ENCODE measurements at places on chromosomes 12 and 14.

- no peak for DNase-seq
Observed at GRCh38 chr14:33678005-33678404, 272.9 kb downstream of the EGLN3 start.

DNA sequence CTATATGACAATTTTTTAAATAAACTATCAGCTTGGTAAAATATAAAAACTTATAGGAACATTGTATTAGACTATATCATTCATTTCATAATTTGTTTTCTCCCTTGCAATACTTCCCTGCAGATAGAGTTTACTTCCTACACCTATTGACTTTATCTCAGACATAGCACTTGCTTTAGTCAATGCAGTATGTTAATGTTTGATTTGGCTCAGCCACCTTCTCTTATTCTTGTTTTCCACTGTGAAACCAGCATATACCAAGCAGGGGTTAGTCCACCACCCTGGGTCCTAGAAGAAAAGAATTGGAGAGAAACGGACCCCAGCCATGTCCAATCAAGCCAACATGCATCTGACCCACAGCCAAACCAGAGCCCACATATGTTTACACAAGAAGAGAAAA, 10.4 kb upstream of the SOX5 start:
- DNase-seq = no peak

DNA sequence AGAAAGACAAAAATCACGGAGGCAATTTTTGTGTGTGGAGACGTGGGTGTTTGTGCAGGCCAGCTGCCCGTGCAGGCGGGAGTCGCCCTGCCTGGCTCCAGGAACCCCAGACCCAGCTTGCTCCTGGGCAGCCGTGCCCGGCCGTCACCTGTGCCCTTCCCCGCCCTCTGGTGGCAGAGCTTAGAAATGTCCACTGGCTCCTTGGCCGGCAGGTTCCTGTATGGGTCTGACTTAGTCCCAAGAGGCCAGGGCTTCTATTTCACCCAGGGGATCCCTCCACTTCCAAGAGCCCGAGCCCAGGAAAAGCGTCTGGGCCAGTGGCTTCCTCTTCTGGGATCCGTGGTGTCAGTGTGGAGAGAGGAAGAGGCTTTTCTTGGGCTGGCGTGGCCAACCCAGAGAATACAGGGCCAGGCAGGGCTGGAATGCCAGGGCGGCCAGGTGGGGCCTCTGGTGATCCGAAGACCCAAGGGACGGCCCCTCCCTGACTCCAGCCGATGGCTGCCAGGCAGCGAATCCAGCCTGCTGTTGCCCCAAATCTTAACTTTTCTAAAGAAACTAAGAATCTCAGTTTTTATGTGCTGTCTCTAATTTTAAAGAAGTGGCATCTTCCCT, 120.9 kb downstream of the TMEM132C start:
- DNase-seq = peak; percentile 49

- DNase-seq = no peak
Observed at GRCh38 chr12:3289702-3290101, 201.3 kb upstream of the PRMT8 start.

DNA sequence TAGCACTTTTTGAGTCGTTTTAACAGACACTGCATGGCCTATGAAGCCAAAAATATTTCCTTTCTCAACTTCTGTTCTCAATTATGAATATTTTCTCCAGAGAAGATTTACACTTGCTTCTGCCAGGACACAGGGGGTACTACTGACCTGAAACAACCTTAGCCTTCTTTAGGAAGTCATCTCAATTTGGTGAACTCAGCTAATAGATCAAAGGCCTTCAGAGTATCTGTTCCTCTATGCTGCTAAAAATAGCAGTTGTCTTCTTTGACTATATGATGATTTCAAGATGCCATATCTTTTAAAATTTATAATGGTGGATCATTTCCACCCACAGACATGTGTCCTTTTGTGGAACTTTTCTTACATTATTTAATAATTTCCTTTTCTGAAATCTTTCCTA, 14.0 kb upstream of the NDUFA12 start:
- DNase-seq = no peak

DNA sequence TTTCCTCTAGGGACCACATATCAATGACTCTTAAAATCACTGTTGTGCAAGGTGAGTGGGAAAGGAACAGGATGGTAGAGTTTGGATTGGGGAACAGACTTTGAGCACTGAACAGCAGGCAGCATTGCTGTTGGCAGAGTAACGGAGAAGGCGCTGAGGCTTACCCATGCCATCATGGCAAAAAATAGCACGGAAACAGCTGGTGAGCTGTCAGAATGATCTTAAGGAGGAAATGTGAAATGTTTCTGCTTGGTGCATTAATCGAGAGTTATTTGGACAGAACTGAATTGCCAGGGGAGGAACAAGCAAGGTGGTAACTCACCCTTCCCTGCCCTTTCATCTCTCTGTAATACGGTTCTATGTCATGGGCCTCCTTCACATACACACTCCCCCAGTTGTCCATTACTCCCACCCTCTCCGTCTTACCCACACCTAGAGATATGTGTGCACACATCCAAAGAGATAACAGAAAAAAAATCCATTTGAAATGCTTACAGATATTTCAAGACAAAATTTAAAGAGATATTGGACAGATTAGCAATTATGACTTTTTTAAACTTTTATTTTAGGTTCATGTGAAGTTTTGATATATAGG, 572.5 kb downstream of the DIO2 start:
- peak; percentile 55 for DNase-seq

- DNase-seq = no peak
Observed at GRCh38 chr12:101946233-101946611, 68.8 kb downstream of the DRAM1 start.

DNA sequence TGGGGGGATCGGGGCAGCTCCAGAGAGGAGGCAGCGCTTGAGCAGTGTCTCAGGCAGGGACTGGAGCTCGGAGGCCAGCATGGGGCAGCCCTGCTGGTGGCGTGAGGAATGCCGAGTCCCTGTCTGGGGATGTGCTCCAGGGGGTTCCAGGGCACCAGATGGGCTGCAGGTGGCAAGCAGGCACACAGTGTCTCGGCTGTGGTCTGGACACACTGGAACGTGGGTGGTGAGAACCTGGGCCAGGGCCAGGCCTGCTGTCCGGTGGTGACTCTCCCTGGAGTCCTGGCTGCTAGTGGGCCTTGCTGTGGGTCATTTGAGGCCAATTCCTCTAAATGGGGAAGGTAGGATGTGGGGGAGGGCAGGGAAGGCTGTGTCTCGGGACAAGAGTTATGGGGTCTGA, 199.4 kb upstream of the RTL1 start:
- no peak for DNase-seq

- peak; percentile 63 for DNase-seq
Observed at GRCh38 chr12:61504396-61505080, 755.7 kb upstream of the USP15 start.

- no peak for DNase-seq
Observed at GRCh38 chr12:85281636-85282312, 1.8 kb downstream of the ALX1 start.

DNA sequence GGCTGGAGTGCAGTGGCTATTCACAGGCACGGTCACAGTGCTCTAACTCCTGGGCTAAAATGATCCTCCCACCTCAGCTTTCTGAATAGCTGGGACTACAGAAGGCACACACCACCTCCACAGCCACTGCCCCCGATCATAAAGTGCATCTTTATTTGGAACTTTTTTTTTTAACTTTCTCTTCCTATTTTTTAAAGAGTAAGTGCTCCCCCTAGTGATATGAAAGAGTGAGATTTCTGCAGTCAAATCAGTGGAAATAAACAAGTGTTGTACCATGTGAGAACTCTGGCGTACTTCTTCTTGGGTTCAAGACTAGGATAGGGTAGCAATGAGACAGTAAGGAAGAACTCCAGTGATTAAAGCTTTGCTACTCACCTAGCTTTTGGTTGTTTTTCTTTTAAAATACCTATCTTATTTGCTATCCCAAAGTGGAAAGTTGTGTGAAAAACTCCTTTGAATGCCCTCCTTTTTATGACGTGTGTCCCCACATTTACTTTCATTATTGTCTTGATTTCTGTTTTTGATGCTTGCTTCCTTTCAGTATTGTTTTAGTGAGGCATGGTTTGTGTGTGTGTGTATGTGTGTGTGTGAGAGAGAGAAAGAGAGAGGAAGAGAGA, 6.6 kb downstream of the PPP4R4 start:
- DNase-seq = peak; percentile 71

DNA sequence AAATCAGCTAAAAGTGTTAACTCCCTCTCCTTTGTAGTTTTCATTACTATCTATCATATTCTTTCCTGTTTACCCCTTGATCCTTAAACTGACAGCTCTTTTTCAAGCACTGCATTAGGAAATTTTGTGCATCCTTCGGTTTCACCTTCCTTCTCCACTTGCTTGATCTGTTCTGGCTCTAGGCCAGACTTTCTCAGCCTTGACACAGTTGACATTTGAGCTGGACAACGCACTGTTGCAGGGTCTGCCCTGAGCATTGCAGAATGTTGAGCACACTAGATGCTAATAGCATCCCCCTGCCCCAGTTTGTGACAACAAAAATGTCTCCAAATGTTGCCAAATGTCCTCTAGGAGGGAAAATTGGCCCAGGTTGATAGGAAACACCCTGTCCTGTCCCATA, 75.4 kb upstream of the KCNJ8 start:
- no peak for DNase-seq

- no peak for DNase-seq
Observed at GRCh38 chr14:65352964-65353530, 59.5 kb upstream of the FUT8 start.

GRCh38 chr14:59091976-59092375, 96.5 kb upstream of the DAAM1 start:
- DNase-seq = no peak

- no peak for DNase-seq
Observed at GRCh38 chr12:3192221-3192620, 115.0 kb downstream of the TSPAN9 start.

GRCh38 chr14:21015312-21015711, 9.5 kb downstream of the NDRG2 start:
- no peak for DNase-seq

DNA sequence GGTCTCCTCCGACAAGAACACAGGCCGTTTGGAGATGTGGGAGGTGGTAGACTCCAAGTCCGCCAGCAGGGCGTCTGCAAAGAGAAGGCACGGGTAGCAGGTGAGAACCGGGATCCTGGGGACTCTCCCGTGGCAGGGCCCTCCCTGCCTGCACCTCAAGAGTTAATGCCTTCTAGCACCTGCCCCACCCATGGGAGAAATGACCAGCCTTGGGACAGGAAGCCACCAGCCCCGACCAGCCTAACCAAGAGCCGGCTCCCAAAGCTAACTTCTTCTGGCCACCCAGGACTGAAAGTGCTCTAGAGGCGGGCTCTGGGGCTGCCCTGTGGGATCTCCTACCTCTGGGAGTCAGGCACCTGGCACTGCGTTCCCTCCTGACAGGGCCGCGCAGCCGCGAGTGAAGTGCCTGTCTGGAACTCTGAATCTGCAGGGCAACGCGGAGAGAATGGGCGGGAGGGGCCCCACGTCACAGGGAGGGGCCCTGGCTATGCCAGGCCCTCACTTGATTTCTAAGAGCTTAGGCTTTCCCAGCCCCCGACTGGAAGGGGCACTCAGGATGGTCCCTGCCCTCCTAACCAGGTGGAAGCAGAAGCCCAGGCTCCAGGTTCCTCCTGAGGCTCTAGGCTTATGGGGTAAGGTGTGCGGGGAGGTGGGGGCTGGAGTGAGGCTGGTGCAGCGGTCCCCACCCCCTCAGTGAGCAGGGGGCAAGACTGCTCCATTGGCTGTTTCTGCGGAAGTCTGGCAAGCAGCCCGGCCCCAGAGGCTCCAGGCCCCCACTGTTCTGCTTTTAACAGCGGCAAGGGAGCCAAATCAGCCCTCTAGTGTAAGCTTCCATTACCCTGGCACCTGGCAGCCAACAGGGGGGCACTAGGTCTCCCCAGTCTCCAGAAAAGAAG, 23.6 kb upstream of the RPLP0 start:
- DNase-seq = no peak

DNA sequence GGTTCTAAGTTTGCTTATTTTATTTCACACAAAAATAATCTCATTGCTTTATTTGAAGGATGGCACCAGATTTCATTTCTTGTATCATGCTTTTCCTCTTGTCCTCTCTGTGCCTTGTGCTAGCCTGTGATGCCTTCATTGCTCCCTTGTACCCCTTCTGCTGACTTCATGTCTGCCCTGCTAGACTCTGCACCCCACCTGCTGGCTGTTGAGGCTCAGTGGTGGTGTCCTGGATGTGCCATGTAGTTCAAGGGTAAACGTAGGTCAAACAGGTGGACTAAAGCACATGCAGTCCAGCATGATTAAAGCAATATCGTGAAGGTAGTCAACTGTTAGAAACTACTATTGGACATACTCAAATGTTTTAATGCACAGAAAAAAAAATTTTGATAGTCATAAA, 21.6 kb downstream of the MRPS35 start:
- DNase-seq = no peak

- DNase-seq = no peak
Observed at GRCh38 chr14:64628940-64629408, 75.2 kb upstream of the PLEKHG3 start.

GRCh38 chr14:100580316-100581227, 6.6 kb downstream of the BEGAIN start:
- DNase-seq = no peak

Data from brain (organoid and tissue), 16 donors.